ENCODE measurements at places on chromosomes 11 and 22.

DNA sequence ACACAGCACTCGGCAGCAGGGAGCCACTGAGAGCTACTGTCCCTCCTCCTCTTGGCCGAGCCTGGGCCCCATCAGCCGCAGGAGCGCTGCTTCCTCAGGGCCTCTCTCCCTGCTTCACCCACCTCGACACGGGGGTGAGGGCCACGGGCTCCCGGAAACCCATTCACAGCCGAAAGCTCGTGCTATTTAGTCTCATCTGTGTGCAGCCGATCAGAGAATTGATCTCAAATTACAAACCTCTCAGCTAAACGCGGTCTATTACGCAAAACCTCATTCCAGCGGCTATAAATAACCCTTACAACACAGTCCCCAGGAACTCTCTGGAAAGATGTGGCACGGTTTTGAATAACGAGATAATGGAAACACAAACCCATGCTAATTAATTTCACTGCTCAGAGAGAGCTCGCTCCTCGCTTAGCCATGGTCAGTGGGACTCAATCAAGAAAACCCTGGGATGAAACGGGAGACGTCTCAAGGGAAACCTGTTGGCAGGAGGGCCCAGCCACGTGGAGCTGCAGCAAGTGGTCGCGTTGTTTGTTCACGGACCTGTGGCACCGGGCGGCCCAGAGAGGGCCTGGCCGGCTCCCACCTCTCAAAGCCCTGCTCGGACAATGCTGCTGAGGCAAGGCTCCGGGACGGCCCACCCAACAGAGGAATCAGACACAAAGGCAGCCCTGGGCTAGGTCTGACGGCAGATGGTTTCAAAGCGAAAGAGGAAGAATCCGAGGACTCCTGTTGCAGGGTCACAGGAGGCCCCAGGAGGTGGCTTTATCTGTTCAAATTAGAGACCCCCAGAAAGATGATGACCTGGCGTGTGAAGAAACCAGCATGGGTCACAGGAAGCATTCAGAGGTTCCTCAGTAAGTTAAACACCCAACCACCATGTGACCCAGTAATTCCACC lies 210.5 kb downstream of the CTTN start:
- no peak for DNase-seq

- DNase-seq = no peak
These were observed 369.7 kb downstream of the INSC start for GRCh38 chr11:15484398-15484797.

DNA sequence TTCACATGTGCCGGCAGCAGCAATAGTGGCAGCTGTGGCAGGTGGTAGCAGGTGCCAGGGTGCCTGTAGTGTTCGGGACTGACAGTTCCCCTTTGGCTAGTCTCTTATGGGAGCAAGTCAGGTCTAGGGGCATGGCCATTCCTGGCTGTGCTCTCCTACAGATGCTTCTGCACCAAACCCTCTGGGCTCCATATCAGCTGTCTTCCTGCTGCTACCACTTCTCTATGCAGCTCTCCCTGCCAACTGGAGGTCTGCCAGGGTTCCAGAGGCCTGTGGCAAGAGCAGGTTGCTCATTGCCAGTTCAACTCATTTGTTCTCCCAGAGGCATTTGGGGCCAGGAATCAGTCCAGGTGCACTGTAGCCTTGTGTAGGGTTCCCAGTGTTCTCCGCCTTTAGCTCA lies 473.7 kb downstream of the JRKL start:
- DNase-seq = no peak

- no peak for DNase-seq
These were observed 8.1 kb upstream of the MOB2 start for GRCh38 chr11:1494650-1495049.

GRCh38 chr11:100923555-100923954 lies 206.1 kb downstream of the PGR start:
- DNase-seq = peak; percentile 7

- no peak for DNase-seq
These were observed 253.7 kb upstream of the POU2AF2 start for GRCh38 chr11:110991661-110992355.

DNA sequence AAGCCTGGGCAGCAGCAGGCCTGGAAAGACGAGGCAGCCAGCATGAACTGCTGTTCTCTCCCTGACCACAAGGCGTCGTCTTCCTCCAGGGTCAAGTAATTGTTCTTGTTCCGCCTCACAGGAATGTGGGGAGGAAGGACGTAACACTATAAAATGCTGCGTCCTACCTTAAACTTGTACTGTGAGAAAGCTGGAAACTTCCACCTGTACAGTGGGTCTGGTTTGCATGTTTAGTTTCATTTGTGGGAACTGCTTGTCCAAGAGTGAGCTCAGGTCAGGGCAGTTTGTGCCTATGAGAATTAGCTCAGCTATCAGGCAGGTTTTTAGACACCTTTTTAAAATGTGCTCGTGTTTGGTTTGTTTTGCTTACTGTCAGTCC lies 55.2 kb downstream of the PANX1 start:
- peak; percentile 40 for DNase-seq

DNA sequence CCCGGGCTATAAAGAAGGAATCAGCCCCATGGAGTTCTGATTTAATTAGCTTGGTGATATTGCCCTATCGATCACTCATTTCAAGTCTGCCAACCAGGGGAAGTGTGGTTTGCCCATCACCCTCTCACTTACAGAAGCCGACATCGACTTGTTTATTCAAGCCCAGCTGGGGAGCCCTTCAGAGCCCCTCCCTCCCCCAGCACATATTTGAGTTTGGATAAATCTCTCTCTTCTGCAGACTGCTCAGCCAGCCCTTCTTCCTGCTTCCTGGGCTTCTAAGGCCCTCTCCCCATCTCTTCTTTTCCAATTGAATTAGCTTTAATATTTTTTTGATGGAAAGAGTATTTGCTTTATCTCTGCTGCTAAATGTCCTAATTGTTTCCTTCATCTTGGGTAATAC lies 299.0 kb downstream of the MIAT start:
- no peak for DNase-seq

- no peak for DNase-seq
These were observed 82.9 kb upstream of the SEZ6L start for GRCh38 chr22:26086359-26086758.

GRCh38 chr11:104104664-104105063 lies 59.3 kb downstream of the PDGFD start:
- no peak for DNase-seq

- no peak for DNase-seq
These were observed 167.1 kb downstream of the C11orf91 start for GRCh38 chr11:33533386-33534052.

GRCh38 chr11:1208394-1209261 lies 14.2 kb upstream of the MUC5B start:
- no peak for DNase-seq

DNA sequence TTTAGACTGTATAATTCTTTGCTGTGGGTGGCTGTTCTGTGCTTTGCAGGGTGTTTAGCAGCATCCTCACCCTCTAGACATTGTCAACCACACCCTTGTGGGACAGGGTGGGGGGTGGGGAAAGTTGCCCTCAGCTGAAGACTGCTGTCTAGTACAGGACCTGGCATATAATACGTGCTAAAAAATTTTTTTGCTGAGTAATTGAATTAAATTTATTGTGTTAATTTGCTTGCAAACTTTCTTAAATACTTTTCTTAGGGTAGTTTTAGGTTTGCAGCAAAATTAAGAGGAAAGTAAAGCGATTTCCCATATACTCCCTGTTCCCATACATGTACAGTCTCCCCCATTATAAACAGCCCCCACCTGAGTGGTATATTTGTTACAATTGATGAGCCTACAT lies 268.5 kb downstream of the SOX6 start:
- DNase-seq = no peak

- DNase-seq = no peak
These were observed 24.8 kb upstream of the RCN1 start for GRCh38 chr11:32065865-32066629.

GRCh38 chr11:95152876-95153856 lies 63.5 kb downstream of the ENDOD1 start:
- no peak for DNase-seq

GRCh38 chr11:17333799-17334586 lies 17.6 kb upstream of the NCR3LG1 start:
- DNase-seq = no peak

DNA sequence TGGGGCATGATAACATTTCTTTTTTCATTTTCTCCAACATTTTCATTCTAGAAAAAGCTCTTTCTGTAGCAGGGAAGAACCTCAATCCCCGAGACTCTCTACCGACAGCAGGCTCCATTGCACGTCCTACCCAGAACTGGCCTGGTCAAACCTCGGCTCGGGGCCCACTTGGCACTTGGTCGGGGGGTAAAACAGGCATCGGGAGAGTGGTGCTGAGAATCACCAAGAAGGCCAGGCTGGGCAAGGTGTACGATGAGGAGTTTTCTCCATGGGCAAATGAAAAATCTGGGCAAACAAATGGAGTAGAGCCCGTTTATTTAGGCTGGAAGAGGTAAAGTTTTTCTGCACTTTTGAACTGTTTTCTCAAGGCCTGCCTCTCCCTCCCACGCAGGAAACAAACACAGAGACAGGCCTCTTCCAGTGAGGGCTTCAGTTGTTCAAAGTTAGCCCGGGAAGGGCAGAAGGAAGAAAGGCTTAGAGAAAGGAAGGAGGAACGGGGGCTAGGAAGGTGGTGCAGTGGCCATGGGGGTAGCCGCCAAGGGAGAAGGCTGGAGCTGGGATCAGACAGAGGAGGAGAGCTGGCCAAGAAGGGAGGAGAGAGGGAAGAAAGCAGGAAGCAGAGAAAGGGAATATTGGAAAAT lies 87.6 kb downstream of the ETS1 start:
- DNase-seq = no peak

GRCh38 chr22:42549331-42550060 lies 4.3 kb upstream of the SERHL2 start:
- DNase-seq = no peak

DNA sequence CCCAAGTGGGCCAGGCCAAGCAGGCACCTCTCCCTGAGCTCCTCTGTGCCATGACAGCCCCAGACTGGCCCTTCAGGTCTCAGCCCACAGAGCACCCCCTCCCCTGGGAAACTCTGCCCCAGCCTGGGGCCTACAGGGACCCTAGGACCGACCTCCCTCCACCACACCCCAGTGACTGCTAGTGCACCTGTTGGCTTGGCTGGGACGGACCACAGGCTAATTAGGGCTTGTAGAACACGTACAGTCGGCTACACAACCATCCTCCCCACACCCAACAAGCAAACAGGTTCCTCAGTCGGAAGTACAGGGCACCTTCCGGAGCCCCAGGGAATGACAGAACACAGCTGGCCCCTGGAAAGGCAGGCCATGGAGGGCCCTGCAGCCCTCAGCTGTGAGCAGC lies 4.3 kb downstream of the SBF1 start:
- DNase-seq = no peak

GRCh38 chr22:28977481-28977971 lies 84.1 kb downstream of the C22orf31 start:
- DNase-seq = peak; percentile 68

DNA sequence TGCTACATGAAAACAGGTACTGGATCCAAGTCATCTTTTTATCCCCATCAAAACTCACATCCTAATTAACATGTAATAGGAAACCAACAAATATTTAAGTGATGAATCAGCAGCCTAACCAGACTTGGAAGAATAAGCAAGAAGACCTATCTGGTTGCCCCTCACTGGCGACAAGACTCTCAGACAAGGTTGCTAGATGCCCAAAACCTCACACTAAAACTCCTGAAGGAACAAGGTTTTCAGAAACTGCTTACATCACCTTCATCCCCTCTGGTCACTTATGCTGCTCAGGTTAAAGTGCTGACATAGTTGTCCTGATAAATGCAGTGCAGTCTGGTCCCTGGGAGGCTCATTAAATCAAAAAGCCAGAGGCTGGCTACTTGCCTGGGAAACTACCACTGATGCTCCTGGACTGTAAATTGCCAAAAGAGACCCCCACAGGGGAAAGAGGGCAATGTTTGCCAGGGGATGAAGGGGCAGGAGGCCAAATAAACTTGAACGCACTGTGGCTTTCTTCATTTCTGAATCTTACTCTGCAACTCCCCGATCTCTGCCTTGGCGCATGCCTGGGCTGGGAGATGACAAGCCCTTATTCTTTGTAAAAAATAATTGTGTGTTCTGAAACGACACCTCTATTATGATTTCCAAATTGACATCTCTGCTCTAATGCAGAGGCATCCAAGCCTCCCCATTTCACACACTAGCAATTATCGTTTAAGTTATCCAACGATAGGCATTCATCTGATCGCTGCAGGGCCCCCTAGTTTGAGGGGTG lies 72.7 kb downstream of the AMBRA1 start:
- DNase-seq = peak; percentile 59

- DNase-seq = no peak
These were observed 32.3 kb upstream of the SORL1 start for GRCh38 chr11:121419836-121420235.

DNA sequence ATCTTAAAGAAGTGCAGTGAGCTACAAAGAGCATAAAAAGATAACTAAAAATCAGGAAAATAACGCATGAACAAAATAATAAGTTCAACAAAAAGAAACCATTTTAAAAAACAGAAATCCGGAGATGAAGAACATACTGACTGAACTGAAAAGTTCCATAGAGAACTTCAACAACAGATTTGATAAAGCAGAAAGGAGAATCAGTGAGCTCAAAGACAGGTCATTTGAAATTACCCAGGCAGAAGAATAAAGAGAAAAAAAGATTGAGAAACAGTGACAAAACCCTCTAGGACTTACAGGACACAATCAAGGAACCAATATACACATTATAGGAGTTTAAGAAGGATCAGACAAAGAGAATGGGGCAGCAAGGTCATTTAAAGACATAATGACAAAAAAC lies 334.3 kb downstream of the NTM start:
- DNase-seq = no peak

GRCh38 chr11:11263238-11264005 lies 89.6 kb downstream of the CSNK2A3 start:
- no peak for DNase-seq

- peak; percentile 78 for DNase-seq
These were observed 68.7 kb upstream of the ASPHD2 start for GRCh38 chr22:26360169-26360885.

DNA sequence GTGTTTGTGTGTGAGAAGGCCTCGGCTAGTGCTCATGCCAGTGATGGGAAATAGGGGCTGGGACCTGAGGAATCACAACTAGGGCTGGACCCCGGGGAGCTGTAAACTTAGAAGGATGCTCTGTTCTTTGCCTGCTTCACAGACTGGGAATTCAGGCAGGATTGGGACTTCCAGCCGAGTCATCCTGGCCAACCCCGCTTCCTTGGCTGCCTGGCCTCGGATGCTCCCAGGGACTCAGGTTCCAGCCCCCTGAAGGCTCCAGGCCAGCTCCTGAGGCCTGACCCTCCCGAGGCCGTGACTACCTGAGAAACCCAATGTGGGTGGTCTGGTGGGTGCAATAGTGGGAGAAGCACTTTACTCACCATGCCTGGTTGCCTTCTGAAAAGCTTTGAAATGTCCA lies 44.7 kb downstream of the IRAG1 start:
- DNase-seq = no peak

DNA sequence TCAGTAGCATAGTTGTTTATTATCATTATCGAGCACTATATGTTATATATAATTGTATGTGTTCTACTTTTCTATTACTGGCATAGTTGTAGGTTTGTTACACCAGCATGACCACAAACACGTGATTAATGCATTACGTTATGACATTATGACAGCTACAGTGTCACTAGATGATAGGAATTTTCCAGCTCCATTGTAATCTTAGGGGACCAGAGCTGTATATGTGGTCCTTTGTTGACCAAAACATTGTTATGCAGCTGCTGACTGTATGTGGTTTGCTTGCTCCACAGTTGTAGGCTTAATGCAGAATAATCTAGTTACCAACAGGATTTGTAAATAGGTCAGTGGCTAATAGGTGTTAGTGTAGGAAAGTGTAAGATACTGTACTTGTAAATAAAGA lies 66.1 kb downstream of the HSD17B12 start:
- DNase-seq = no peak

- DNase-seq = peak; percentile 56
These were observed 1.0 kb downstream of the ANKRD42 start for GRCh38 chr11:83194281-83195142.

GRCh38 chr11:84857746-84858145 lies 769.4 kb downstream of the DLG2 start:
- no peak for DNase-seq

Measured in Caki2 (cell line).